Cerebellar cortex (tissue), 1 donor: ENCODE measurements at places on chromosomes 3 and 15.

DNA sequence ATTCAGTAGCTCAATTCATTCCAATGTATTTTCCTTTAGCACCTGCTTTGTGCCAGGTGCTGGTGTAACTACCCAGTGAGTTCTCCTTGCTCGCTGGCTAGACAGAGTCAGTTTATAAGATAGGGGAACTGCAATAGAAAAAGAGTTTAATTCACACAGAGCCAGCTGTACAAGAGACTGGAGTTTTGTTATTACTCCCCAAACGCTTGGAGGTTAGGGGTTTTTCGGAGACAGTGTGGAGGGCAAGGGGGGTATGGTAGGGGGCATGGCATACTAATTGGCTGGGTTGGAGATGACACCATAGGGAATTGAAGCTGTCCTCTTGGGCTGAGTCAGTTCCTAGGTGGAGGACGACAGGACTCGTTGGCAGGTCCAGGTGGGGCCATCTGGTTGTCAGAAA lies 5.4 kb upstream of the CFAP91 start:
- DNase-seq = no peak

DNA sequence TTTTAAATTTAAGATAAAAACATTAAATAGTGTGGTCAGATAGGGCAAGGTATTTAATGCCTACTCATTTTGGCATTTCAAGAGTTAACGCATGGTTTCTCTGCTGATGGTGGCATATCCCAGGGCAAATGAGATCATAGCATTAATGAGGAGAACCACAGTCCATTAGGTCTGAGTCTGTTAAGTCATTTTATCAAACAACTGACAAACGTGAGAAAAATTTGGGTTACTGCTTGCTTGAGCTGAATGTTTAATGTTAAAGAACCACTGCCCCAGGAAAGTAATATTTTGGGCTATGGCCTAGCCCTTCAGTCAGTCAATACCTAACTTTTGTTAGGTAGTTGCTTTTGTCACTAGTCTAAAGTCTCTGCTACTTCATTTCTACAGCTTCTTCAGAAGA lies 37.9 kb upstream of the SLC2A2 start:
- no peak for DNase-seq

- DNase-seq = no peak
These were observed 39.6 kb downstream of the RASGRF1 start for GRCh38 chr15:79051029-79051428.

- DNase-seq = no peak
These were observed 992.4 kb downstream of the NAALADL2 start for GRCh38 chr3:175851541-175851940.

- DNase-seq = no peak
These were observed 110.1 kb upstream of the GBE1 start for GRCh38 chr3:81871358-81872155.

GRCh38 chr15:51738553-51738952 lies 1.1 kb upstream of the LYSMD2 start:
- DNase-seq = no peak

GRCh38 chr3:33008282-33008681 lies 56.8 kb downstream of the CCR4 start:
- DNase-seq = no peak
